ENCODE measurements at places on chromosomes 1 and 21.

- DNase-seq, result no peak
Measured at GRCh38 chr1:75124510-75124909, 9.7 kb upstream of the LHX8 start.

DNA sequence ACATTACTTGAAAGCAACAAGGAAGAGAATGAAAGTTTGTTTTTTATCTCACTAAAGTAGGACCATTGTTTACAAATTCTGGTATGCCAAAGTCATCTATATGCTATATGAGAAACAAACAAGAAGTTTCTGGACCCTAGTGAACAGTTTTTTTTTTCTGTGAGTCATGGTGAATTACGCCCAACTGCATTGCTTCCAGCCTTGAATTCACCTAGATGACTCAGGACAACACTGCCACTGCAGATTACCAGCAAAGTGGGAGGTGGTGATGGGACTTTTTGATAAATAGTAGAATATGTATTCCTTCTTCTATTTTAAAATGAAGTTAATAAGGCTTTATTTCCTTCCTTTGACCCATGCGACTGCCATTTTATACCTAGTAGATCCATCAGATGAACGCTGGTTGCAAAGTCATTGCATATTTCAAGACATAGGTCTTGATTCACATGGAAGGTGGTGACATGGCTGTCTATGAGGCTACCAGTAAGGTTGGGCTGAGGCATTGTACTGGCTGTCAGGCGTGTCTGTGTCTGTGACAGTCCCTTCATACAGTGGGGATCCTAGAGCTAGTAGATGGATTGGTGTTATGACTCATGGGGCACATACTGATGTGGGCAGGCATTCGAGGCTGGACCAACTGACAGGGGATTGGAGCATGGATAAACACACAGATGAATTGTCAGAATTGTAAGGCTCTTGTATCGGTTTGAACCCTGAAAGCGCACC lies 49.1 kb upstream of the APOBEC4 start:
- DNase-seq, result no peak

- peak; percentile 4 for DNase-seq
Measured at GRCh38 chr1:231039161-231040018, 664 bp downstream of the FAM89A start.

DNA sequence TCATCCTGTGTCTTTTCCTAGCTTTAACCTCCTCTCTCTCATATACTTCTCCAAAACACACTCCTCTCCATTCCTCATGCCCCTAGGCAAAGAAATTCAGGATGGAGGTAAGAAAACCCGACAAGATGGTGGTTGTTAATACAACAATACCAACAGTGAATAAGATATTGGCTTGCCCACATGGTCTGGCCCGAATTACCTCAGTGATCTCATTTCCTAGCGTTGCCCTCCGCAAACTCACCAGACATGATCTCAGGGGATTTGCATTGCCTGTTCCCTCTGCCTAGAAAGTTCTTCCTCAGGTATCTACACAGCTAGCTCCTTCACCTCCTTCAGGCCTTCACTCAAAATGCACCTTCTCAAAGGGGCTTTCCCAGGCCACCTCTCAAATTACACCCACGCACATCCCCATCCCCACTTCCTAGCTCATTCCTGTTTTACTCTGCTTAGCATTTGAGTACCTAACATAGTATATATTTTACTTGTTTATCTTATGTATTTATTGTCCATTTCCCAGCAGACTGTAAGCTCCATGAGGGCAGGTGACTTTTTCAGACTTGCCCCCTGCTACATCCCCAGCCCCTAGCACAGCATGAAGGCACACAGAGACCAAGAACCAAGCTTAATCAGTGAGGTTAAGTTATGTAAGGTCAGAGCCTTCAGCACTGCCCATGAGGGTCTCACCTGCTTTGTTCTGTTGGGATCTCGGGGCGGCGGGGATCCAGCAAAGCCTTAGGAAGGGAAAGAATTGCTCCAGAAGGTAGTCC lies 10.2 kb upstream of the UBR4 start:
- DNase-seq, result no peak

DNA sequence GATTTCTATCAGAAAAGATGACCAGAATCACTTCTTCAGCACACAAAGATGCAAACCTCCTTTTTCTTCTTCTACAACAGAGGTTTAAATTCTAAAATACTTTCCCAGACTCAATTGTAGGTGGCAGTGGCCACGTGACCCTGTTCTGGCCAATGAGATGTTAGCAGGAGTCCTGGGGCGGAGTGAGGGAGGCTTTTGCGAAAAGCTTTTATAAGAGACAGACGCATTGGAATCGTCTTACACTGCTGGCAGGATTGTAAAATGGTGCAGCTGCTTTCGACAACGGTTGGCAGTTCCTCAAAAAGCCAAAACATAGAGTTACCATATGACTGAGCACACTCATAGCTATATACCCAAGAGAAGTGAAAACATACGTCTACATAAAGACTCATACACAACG lies 87.0 kb upstream of the MAGI3 start:
- no peak for DNase-seq

- no peak for DNase-seq
Measured at GRCh38 chr1:70140894-70141293, 64.5 kb downstream of the LRRC40 start.

DNA sequence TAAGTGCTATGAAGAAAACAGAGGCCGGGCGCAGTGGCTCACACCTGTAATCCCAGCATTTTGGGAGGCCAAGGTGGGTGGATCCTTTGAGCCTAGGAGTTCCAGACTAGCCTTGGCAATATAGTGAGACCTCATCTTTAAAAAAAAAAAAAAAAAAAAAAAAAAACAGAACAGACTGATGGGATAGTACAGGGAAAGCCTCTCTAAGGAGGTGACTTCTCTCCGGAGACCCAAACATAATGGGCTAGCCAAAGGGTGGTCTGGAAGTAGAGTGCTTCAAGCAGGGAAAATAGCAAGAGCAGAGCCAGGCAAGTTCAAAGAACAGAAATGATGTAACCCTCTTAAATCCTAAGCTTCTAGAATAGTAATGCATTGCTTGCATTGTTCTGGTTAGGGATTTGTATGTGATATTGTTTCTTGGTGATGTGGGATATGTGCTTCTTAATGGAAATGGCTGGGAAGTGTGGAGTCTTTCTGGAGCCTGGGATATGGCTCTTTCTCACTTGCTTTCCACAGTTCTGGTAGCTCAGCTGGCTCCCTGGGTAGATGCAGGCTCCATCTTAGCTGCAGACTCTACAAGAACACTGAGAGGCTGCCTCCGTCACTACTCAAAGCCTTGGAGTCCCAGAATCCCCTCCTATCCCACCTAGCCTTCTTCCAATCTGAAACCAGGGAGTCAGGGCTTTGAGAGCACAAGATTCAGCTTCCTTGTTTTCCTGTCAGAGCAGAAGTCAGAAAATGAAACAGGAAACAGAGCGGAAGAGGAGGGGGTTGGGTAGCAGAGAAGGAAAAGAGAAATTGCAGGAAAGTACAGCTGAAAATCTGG lies 1.9 kb upstream of the PIGV start:
- DNase-seq, result no peak

GRCh38 chr1:118247593-118247992 lies 62.6 kb upstream of the SPAG17 start:
- DNase-seq, result no peak

GRCh38 chr1:10662824-10663677 lies 133.4 kb downstream of the CASZ1 start:
- no peak for DNase-seq
